ENCODE measurements at places on chromosomes 16 and 17.

- no peak for DNase-seq
Measured at GRCh38 chr17:15124746-15125145, 140.4 kb downstream of the PMP22 start.

- DNase-seq = peak; percentile 9
Measured at GRCh38 chr17:64306850-64307463, 43.9 kb upstream of the TEX2 start.

- no peak for DNase-seq
Measured at GRCh38 chr16:47604306-47604705, 143.2 kb downstream of the PHKB start.

GRCh38 chr17:67980456-67980855, 15.8 kb downstream of the C17orf58 start:
- no peak for DNase-seq

DNA sequence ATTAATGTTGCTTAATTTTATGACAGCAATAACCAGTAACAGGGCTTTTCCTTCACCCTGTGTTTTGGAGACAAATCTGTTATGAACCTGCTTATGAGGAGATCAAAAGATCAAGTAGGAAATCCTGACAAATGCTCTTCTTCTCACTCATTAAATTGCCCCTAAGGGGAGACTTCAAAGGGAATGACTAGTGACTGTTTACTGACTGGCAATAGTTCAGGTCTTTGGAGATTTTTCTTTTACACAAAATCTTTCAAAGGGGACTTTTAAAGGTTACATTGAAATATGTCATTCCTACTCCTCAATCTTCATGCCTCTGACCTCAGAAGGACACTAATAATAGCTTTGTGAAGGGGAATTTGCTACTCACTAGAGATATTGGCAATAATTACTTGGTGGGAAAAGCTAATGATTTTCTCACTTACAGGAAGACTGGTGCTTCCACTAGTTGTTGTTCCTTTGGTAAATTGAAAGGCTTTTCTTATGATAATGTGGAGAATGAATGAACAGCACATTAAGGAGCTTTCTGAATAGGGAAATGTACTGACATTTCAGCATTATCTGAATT, 292.9 kb upstream of the CA10 start:
- no peak for DNase-seq

GRCh38 chr17:34173241-34173640, 81.8 kb upstream of the CCL2 start:
- DNase-seq = no peak

- no peak for DNase-seq
Measured at GRCh38 chr17:54867634-54868033, 33.0 kb upstream of the TOM1L1 start.

DNA sequence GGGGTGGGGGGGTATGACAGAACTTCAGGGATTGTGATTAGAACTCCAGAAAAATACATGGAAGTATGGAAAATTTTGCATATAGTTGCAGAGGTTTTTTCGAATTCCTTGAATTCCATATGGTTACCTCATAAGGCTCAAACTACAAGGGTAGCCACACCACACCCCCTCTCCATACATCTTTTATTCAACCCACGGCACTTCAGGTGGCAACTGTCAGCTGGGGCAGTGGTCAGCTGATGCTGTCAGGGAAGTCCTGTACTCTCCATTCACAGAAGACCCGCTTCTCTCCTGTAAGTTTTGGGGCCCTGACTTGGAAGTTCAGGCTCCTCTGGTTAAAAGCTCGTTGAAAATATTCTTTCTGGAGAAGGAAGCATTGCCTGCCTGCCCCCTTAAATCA, 57.5 kb upstream of the CLEC19A start:
- DNase-seq = no peak

DNA sequence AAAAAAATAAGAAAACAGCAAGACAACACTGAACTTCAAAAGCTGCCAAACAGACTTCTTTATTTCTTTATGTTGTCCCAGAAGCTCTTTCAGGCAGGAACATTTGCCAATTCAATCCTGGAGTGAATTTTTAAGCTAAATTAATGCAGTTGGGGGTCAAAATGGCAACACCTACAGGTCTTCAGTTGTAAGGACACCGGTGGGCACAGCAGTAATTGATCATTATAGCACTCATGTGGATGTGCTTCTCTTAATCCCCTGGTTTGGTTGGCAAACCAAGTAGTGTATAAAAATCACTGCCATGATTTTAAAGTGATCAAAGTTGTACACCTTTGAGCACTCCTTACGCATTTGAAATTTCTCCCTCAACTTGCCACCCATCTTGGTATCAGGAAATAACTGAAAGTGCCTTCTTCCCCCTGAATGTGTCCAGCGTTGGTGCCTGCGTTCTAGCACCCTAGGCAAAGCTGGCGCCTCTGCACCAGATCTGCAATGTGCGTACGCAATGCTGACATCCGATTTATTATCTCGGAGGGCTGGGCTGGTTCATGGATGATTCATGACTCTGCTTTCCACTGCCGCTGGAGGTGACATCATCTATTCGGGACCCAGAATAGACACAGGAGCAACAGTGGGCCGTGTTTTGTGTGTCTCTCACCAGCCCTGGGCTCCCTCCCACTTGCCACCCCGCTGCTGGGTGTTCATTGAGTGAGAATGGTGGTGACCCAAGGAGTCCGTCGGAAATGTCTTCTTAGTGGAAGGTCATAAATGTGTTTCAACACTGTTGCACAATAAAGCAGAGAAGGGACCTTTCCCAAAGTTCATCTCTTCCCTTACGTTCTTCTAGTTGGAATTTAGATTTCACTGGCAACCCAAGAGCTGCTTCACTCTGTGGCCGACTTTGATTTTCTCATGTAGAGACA, 203.4 kb downstream of the CCDC182 start:
- DNase-seq = no peak

- DNase-seq = no peak
Measured at GRCh38 chr17:68794636-68795434, 160.4 kb downstream of the ABCA8 start.

DNA sequence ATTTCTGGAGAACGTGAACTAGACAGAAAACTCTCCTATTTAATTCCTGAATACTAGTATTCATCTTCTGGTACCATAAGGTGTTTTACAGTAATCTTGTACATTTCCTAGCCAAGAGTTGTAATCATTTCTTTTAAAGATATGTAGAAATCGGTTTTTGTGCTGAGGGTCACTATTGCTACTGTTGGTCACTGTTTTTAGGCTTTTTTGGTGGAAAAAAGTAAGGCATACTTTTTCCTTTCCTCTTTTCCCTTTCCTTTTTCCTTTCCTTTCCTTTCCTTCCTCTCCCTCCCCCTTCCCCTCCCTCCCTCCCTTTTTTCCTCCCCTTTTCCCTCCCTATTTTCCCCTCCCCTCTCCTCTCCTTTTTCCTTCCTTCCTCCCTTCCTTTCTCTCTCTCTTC, 706.4 kb upstream of the GOT2 start:
- DNase-seq = no peak

DNA sequence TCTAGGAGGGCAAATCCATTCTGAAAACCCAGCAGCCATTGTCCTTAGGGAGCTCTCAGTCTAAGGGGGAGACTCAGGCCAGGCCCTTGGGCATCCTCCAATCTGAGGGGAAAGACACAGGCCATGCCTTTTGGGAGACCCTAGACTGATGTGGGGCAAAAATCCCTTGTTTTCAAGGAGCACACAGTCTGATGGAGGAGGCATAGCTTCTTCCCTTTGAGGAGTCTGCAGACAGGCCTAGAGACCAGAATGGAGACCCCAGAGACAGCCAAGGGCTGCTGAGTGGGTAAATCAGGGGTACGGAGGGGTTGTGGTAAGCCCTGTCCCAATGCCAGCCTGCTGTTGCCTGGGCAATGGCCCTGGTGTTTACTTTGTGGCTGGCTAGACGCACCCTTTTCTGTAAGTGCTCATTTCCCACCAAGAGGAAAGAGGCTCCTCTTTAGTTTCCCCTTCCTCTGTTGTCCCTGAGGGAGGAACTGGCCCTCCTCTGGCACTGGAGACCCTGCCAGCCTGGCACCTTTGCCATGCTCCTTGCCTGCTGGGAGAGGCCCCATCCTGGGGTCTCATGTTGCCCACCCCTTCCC, 19.3 kb downstream of the ARHGAP23 start:
- no peak for DNase-seq

DNA sequence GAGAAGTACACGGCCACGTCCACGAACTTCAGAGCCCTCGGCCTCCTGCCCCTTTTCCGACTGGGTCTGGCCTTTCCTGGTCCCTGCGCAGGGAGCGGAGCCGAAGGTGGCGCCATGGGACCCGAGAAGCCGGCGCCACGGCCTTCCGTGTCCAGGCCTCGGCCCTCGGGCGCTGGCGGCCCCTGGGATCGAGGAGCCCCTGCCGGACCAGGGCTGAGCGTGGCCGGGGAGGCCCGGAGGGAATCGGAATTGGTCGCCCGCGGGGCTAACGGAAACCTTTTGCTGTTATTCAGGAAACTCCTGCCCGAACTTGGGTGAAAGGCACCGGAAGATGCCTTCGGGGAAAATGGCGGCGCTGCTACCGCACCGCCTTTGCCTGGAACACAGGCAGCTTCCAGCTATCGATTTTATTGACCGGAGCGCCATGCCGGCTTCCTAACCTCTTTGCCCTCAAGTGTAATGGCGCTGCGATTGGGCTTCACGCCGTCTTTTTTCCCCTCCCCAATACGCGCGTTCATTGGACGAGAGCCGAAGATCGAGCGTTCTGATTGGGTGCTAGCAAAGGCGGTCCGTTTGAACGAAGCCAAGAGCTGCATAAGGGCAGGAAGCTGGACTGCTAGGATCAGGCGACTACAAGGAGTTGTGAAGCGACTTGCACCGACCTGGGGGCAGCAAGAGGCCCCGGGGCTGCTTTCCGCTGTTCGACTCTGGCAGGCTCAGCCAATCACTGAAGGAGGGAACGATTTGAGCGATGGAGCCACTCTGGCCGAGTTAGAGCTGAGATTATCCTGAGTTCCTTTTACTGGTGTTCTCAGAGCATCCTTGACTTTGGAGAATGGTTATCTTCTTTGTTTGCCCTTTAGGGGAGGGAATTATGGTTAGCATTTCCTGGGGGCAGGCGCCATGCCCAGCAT, at the start of gene ZNF689:
ZNF689 (minus strand) TSS at position 464 of the 914 bp plus-strand sequence; CDS start at position 116, 348 bp downstream.
- DNase-seq = peak; percentile 90

DNA sequence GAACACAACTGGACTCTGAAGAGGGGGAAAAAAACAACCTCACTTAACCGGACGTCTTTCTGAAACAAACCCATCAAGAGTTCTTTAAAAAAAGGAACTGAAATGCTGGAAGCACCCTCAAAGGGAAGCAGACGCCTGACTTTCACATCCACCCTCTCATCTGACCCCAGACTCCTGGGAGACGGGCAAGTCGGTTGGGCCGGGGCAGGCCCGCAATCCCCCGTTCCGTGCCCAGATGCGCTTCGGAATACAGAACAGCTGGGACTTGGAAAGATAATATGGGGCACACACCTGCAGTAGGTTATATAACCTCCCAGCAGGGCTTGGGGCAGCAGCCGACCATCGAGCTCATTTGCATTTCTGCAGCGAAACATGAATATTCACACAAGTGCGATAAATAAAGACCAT, 3.7 kb downstream of the ARHGAP27 start:
- no peak for DNase-seq

DNA sequence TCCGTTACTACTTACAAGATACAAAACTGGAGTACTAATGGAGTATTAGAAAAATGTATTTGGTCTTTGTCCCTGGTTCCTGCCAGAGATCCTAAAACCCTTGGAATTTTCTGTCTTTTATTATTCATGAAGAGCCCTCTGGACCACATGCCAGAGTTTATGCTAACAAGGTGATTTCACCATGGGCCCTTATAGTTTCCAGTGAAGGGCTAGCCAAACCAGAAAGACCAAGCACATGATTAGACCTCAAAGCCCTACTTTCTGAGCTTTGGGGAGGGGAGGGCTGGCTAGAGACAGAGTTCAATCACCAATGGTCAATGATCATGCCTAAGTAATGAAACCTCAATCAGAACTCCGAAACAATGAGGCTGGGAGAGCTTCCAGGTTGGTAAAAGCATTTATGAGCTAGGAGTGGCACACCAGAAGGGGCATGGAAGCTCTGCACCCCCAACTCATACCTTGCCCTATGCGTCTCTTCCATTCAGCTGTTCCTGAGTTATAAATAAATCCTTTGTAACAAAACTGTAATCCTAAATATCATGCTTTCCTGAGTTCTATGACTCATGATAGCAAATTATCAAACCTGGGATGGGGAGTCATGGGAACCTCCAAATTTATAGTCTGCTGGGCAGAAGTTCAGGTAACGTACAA, 10.4 kb downstream of the DCUN1D3 start:
- DNase-seq = no peak

DNA sequence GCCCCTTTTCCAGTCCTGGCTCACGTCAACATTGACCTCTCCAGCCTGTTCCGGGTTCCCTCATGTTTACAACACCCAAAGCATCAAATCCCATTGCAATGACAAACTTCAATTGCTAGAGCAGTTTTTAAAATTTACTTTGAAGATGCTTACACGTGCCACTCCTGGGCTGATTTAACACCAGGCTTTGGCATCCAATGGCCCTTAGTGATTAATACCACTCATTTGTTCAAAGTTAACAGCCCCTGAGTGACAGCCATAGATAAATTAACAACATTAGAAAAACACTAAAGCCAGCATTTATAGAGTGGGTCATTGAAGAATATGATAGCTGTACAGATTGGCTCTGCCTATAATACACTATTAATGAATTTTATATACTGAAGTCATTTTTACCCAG, 135.1 kb downstream of the PMP22 start:
- DNase-seq = no peak

GRCh38 chr17:21284319-21285163, at the start of gene MAP2K3:
Gene MAP2K3 (plus strand): TSS chr17:21284711. CDS start chr17:21284921, 210 bp downstream.
- DNase-seq = peak; percentile 84

DNA sequence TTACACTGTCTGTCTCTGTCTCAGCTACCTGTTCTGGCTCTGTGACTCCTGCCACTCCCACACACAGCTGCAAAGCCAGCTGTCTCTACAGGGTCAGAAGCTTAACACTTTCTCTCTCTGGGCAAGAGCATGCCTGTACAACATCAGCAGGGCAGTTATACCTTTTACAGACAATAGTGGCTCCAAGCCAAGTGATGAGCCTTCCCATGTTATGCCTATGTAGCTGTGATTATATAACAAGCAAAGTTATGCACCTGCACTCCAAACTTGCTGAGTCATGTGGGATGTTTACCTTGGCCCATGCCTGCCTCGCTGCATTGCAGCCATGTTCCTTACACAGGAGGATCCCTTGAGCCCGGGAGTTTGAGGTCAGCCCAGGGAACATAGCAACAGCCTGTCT, 31.8 kb upstream of the APPBP2 start:
- no peak for DNase-seq

DNA sequence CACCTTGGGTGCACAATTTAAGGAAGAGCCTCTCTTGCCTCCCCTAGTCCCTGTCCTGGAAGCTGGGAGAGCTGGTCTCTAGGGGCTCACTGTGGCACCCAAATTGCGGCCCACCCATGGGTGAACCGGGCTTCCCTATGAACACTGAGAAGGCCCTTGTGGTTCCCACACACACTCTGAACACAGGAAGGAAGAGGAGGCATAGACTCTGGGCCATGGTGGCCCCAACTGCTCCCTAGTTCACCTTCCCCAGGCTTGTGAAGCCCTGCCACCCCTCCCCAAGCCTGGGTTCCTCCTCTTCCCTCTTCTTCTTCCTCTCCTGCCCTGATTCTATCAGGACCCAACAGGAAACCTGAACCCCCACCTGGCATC, 10.5 kb downstream of the SREBF1 start:
- peak; percentile 26 for DNase-seq
